Fibroblast of skin of right quadriceps (primary cell): ENCODE measurements at places on chromosomes 4 and X.
A peak's percentile ranks its signal among the peaks of the same experiment; 100 is the strongest.

DNA sequence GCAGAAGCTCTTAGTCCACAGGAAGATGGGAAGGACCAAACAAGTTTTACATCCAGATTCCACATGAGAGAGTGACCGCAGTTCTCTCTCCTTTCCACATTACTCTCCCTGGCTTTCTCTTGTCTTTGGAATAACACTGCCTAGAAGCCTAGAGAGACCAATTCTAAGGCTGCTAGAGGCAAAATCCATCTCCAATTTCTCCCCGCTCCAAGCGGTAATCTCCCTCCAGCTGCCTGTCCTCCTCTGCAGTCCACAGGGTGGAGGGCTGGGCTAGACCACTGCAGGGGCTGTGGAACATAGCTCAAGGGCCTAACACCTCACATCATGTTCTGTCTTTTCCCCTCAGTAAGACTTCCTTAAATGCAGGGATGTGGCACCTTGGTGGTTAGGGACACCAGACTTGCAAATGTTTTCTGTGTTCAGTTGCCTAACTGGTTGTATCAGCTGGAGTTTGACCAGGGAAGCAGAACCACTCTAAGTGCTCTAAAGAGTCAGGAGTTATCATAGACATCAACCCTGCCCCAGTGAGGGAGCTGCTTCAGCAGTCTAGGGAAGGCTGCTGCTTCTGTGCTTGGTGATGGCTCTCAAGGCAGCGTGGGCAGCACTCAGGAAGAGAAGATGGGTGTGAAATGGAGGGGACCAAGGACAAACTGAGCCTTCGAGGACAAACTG, 423.1 kb downstream of the BCOR start:
- no peak for DNase-seq

GRCh38 chr4:90190525-90190924, 63.3 kb downstream of the CCSER1 start:
- DNase-seq: no peak

DNA sequence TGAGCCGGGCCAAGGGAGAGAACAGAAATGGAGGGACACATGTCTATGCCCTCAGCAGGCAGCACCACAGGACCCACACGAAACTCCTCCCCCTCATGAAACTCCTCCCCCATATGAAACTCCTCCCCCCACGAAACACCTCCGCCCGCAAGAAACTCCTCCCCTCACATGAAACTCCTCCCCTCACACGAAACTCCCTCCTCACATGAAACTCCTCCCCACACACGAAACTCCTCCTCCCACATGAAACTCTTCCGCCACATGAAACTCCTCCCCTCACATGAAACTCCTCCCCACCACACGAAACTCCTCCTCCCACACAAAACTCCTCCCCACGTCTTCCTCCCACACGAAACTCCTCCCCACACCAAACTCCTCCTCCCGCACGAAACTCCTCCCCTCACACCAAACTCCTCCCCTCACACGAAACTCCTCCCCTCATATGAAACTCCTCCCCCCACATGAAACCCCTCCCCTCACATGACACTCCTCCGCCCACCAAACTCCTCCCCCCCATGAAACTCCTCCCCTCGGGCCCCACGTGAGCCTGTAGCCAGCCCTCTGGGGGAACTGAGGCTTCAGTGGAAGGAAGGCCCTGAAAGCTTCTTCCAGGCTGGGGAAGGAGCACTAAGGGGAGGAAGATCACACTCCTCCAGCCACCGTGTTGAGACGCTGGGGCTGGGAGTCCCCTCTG, 15.2 kb downstream of the ADRA2C start:
- DNase-seq: no peak

DNA sequence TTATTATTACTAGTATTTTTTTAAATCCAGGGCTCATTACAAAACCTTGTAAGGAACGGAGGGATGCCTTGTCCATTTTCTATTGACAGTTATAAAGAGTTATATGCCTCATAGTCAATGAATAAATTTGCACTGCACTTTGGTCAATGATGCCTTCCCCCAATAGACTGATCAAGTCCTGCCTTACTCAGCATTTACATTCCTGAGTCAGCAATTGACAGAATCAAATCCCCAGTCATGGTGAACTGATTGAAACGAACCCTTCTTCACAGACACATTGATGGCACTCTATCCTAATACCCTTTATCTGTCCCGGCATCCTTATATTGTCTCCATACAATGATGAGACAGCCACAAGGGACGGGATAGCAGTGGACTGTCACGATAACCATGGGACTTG, 213.2 kb downstream of the NLGN4X start:
- DNase-seq: no peak

DNA sequence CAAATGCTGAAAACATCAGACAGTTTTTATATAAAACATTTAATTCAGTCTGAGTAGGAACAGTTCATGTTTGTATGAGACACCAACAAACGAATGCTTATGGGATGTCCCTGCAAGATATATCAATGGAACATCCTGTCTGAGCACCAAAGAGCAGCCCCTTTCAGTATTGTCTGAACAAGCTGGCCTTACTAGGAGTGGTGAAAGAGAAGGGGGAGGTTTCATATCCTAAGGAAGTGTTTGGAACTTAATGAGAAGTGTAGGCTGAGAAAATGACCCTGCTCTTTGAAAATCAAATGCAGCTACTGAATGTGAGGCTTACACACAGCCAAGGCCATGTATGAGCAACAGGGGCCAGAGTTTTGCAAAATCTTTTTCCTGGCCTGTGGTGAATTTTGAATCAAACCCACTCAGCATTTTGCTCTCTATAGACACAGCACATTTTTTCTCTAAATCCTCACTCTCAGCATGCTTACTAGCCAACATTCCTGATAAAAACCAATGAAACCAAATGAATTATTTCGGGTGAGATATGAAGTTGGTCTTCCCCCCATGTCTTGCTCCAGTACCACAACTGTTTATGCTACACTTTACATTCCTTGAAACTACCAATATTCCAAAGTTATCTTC, 119.4 kb downstream of the LUZP4 start:
- DNase-seq: peak; percentile 68

GRCh38 chr4:153071958-153072598, 132.2 kb upstream of the TRIM2 start:
- no peak for DNase-seq

DNA sequence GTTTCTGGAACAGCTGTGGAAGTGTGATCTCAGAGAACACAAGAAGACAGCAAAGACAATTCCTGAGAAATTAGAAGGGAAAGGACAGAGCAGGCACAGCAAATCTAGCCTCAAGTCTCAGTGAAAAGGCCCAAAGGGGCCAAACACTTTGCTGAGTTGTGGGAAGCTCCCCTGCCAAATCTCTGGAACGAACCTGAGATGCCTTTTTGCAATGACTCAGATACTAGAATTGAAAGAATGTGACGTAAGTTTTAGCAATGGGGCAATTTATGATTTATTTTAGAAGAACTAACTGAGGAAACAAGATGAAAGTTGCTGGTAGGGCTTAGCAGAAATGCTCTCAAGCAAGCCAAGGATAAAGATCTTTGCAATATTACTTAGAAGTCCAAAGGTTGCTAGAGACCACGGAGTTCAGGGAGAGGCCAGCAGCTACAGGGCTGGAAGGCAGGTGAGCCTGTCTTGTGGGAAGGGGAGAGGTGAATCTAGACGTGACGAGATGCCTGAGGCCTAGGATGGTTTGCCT, 92.8 kb downstream of the AMELX start:
- DNase-seq: peak; percentile 75

DNA sequence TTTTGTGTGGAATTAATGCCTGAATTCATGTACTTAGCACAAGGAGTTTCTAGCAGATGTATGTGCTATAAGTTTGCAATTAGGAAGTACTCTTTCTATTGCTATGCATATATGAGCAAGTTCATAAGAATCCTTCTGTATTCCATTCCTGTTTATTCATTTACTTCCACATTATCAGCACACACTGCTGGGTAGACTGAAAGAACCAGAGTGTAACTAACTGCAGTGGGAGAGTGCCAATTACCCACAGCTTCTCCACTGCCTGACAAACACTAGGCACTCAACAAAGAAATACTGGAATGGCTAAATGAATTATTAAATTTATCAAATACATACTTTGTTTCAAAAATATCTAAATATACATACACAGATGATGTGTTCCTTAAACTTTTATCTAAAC, 219.6 kb downstream of the CAMK2D start:
- DNase-seq: peak; percentile 46
